ENCODE measurements at places on chromosomes 5 and 9.
A peak's percentile ranks its signal among the peaks of the same experiment; 100 is the strongest.

GRCh38 chr5:1853531-1853930 lies 29.2 kb downstream of the IRX4 start:
- DNase-seq, result no peak

- DNase-seq, result no peak
Observed at GRCh38 chr5:178793151-178793550, 62.7 kb upstream of the ZNF354A start.

- DNase-seq, result no peak
Observed at GRCh38 chr5:179927824-179928223, 20.1 kb upstream of the TBC1D9B start.

DNA sequence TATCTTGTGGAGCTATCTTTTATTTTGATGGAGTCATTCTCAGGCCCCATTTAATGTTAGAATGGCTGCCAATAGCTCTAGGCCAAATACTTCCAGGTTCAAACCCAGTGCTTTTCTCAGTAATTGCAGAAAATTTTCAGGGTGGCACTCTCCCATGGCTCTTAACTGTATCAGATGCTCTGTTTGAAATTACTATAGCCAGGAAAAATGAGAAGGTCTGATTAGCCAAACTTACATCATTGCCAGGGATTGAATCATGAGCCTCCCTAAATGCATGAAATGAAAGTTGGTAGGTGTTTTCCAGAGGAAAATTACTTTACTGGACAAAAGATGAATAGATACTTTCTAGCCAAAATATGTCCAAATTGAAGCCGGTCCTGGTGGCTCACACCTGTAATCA lies 404.8 kb downstream of the MAT2B start:
- DNase-seq, result no peak

GRCh38 chr9:6590772-6591384 lies 54.7 kb downstream of the GLDC start:
- no peak for DNase-seq

DNA sequence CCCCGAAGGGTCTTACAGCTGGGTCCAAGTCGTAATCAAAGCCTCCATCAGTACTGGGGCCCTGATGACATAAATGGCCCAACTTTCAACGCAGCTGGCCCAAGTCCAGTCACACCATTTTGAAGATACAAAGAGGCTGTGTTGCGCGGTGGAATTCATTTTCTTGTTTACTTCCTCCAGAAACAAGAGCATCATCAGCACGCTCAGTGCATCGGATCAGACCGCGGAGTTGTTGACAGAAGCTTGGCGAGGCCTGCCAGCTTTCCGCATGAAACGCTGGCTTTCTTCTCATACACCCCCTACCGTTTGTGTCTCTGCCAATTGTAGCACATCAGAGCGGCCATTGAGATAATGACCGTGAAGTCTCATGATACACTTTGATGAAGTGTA lies 101.7 kb upstream of the SPATA31D4 start:
- no peak for DNase-seq

GRCh38 chr9:78994471-78994870 lies 577.3 kb upstream of the TLE4 start:
- no peak for DNase-seq

DNA sequence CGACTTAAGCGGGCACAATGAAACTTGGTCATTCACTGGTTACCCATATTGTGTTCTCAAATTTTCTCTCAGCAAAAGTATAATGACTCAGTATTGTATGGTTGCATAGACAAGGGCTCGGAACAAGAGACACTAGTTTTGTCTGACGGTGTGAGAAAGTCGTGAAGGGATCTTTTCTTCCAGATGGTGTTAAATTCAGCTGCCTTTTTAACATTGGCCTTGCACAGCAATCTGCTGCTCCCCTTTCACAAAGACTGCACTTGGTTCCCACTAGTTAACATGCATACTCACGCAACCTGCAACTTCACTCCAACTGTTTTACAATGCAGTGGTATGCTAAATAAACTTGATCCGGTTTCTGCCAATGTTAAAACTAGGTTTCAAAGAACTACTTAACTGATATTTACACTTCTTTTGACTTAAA lies 219.2 kb downstream of the MEF2C start:
- no peak for DNase-seq

GRCh38 chr5:32413466-32414263 lies 30.9 kb downstream of the ZFR start:
- no peak for DNase-seq

- DNase-seq, result no peak
Observed at GRCh38 chr9:130024597-130024994, 18.4 kb downstream of the FNBP1 start.

- DNase-seq, result no peak
Observed at GRCh38 chr9:27110181-27110580, 1.2 kb downstream of the TEK start.

DNA sequence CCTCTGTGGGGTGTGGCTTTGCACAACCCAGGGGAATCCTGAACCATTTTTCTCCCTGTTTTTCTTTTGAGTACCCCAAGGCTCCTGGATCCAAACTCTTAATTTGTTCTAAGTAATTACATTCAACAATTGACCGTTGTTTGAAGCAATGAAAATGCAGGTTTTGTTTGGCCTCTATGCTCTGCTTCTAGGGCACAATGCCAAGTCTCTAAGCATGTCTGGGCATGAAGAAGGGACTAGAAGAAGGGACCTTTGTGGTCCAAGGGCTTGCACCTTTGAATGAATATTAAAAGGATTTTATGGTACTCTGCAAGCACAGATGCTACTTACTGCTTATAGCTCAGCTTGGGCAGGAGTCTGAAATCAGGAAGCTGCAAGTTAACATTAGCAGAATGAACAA lies 6.6 kb upstream of the ENC1 start:
- no peak for DNase-seq

DNA sequence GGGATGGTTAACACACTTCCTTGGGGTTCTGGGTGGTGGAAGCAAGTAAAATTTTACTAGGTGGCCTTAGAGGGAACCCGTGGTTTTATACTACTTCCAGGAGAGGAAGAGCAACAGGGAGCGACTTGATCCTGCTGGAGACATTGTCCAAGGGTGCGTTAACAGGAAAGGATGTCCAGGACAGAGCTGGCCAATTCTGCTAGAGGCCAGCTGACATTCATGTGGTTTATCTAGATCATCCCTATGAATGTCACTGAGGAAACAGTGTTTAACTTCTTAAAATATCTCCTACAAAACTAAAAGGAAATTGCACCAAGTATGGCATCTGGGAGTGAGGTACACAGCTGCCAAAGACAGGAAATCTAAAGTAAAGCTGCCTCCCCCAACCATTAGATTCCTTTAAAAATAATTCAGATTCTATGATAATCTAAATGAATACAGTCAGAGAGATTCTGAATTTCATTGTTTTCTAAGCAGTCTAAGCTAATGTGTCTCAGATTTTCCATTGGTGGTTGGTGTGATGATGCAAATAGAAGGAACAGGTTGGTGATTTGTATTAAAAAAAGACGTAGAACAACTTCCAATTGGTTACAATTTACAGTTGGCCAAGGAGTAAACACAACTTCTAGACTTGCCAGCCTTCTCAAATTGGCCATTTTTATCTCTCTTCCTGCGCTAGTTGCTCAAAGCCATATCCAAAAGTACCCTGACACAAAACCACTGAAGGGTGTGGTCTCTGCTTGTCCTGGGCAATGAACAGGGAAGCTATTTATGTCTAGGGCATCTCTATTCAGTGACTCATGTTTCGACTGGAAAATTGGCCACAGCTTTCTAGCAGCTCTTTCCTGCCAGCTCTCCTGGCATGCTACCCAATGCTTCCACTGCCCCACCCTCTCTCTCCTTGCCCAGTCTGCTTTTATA lies 574.7 kb upstream of the MEF2C start:
- peak; percentile 8 for DNase-seq

DNA sequence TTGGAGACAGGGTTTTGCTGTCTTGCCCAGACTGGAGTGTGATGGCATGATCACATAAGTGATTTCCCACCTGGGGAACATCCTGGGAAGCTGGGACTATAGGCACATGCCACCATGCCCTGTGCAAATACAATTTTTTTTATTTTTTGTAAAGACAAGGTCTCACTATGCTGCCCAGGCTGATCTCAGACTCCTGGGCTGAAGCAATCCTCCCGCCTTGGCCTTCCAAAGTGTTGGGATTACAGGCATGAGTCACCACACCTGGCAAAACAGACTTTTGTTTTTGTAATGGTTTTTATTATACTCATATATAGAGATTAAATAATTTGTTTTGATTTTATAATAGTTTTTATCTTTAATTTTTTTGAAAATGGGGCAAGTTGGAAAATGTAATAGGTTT lies 14.7 kb downstream of the DNAJC25 start:
- no peak for DNase-seq

DNA sequence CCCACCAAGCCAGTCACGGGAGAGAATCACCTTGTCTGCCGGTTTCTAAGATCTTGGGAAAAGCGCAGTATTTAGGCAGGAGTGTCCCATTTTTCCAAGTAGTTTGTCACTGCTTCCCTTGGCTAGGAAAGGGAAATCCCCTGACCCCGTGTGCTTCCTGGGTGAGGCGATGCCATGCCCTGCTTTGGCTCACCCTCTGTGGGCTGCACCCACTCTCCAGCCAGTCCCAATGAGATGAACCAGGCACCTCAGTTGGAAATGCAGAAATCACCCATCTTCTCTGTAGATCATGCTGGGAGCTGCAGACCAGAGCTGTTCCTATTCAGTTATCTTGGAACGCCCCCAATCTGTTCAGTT lies 116.9 kb downstream of the RAB3C start:
- DNase-seq, result no peak

DNA sequence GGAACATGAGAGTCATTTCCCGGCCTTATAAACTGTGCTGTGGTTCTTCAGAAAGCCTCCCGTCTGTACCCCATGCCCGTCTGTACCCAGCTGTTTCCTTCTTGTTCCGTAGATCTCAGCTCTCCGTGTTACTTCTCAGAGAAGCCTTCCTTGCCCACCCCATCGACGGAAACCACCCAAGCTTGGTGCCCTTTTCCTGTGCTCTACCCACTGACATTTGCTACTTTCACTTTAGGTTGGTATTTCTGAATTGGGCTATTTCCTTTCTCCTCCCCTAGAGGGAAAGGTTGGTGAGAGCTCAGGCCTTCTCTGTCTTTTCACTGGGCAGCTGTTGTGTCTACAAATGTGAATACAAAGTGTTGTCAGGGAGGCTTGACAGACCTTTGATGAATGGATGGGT lies 764.5 kb upstream of the ADAMTS16 start:
- no peak for DNase-seq

GRCh38 chr9:68808338-68808890 lies 103.4 kb downstream of the PIP5K1B start:
- DNase-seq, result no peak

DNA sequence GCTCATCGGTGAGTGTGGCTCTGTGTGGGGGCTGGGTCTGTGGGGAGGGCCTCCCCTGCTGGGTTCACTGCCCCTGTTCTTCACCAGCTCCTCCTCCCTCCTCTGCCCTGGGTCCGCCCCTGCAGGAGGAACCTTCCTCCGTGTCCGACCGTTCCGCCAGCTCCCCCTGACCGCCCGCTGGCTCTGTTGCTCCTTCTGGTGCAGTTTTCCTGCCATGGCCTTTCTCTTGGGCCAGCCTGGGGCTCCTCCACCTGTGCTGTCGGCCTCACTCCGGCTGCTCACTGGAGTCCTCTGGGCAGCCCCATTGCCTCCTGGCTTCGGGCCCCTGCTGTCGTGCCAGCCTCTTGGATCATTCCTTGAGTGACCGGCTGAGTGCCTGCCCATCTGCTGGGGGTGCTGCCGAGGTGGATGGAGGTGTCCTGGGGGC lies 12.3 kb downstream of the RNU6ATAC start:
- no peak for DNase-seq

- no peak for DNase-seq
Observed at GRCh38 chr9:136051453-136051836, 43.6 kb downstream of the NACC2 start.

GRCh38 chr5:125326150-125326510 lies 579.7 kb upstream of the ZNF608 start:
- peak; percentile 79 for DNase-seq

- no peak for DNase-seq
Observed at GRCh38 chr9:110440172-110440571, 102.5 kb upstream of the TXNDC8 start.

- DNase-seq, result no peak
Observed at GRCh38 chr5:157596487-157596886, 20.9 kb upstream of the ADAM19 start.

- no peak for DNase-seq
Observed at GRCh38 chr5:157506066-157506590, 46.1 kb downstream of the NIPAL4 start.

DNA sequence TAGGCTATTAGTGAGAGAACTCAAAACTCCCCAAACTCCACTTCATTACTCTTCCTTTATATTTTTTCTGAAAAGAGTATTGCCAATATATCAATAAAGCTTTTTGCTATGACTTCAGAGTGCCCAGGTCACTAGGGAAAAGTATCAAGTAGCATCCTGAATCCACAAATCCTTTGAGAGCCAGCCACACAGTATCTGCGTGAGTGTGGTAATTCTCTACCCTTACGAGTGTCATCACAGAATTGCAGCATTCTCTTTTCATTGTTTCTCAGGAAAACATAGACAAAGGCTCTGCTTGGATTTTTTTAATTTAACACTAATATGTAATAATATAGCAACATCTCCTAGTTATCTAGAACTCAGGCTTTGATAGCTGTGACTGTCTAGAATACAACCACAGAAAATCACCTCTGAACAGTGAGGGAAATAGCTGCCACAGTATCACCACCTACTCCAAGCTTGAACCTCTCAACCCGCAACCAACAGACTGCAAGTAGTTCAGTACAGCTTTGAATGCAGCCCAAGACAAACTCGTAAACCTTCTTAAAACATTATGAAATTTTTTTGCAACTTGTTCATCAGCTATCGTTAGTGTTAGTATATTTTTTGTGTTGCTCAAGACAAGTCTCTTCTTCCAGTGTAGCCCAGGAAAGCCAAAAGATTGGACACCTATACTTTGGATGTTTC lies 79.3 kb upstream of the CCDC152 start:
- no peak for DNase-seq

DNA sequence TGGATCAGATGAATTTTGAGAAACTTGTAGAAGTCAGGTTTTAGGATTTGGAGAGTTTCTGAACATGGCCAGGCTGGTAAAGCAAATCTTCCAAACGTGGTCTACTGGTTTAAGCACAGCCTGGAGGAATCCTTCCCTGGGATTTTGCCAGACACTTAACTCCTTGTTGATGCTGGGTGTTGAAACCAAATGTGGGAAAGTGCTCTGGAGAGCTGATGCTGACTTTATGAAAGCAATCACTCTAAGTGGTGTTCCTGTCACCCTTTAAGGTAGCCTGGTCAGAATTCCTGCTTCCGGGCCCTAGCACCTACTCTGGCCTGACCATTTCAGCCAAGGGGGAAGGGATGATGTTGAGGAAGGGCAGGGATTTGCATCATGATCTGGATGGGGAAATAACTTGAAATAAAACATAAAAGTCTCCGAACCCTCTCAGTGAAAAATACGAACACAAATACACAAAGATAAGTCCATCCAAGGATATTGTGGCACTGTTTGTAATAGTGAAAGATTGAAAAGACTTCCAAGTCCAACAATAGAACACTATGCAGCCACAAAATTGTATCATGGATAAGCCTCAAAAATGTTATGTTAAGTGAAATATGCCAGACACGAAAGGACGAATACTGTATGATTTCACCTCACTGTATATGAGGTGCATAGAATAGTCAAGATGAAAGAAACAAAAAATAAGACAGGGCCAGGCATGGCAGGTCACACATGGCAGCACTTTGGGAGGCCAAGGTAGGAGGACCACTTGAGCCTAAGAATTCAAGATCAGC lies 57.7 kb downstream of the PDE6A start:
- DNase-seq, result no peak

Data from amniotic stem cell (primary cell).